ENCODE measurements at places on chromosomes 7 and 10.

GRCh38 chr10:26112532-26112931, 104.0 kb upstream of the GAD2 start:
- DNase-seq: no peak

GRCh38 chr10:3420527-3421469, 248.2 kb upstream of the PITRM1 start:
- no peak for DNase-seq

DNA sequence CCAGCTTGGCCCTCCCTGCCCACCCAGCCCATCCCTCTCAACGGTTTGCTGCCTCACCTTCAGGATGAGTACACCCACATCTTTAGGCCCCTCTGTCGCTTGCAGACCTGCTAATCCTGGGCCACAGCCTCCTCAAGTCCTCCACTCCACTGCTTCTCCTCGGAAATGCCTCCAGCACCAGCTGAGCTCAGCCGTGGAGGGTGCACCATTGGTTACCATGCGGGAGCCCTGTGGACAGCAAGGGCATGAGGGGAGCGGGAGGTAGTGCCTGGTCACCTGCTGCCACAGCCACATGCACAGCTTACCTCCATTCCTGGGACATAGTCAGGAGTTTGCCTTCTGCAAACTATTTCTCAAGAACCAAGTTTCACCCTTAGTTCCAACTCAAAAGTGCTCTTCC, 286.3 kb upstream of the ZMIZ1 start:
- no peak for DNase-seq

- DNase-seq: no peak
These were observed 248.8 kb upstream of the NEBL start for GRCh38 chr10:21145751-21146435.

DNA sequence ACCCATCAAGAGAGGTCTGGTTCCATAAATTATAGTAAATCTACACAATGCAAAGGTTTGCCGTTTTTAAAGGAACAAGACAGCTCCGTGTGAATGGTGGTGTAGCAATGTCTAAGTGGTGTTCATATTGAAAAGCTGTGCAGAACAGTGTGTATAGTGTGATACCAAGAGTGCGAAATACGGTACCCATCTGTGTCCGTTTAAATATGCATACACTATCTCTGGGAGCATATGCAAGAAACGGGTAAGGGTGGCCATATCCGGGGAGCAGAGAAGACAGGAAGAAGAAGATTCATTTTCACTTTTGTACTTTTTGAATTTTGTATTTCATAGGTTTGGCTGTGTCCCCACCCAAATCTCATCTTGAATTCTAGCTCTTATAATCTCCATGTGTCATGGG, 102.0 kb downstream of the CCDC3 start:
- no peak for DNase-seq

GRCh38 chr7:20454202-20454601, 123.5 kb downstream of the ITGB8 start:
- no peak for DNase-seq

DNA sequence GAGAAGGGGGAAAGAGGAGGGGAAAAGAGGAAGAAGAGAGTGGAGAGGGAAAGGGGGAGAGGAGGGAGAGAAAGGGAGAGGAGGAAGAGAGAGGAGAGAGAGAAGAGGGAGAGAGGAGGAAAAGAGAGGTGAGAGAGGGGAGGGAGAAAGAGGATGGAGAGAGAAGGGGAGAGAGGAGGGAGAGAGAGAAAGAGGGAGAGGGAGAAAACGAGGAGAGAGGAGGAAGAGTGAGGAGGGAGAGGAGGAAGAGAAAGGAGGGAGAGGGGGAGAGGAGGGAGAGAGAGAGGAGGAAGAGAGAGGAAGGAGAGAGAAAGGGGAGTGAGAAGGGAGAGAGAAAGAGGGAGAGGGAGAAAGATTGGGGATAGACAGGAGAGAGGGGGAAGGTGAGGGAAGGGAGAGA, 197.6 kb upstream of the FOXK1 start:
- DNase-seq: no peak

DNA sequence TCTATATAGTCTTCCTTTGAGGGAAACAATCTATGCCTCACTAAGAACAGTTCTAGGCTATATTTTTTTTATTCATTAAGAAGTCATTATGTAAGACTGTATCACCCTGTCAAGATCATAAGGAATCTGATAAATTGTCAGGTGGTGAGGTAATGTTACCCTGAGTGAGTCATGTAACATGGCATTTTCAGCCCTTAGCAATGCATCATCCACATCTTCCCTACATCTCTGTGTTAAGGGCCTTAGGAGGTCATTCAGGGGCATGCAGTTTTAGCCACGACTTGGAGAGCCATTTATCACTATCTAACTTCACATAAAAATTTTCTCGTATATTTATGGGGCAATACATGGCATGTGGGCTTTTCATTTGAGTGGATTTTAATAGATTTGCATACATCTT, 924.5 kb upstream of the MBL2 start:
- DNase-seq: no peak

- peak; percentile 20 for DNase-seq
These were observed 58.4 kb upstream of the PCGF5 start for GRCh38 chr10:91162050-91162494.

DNA sequence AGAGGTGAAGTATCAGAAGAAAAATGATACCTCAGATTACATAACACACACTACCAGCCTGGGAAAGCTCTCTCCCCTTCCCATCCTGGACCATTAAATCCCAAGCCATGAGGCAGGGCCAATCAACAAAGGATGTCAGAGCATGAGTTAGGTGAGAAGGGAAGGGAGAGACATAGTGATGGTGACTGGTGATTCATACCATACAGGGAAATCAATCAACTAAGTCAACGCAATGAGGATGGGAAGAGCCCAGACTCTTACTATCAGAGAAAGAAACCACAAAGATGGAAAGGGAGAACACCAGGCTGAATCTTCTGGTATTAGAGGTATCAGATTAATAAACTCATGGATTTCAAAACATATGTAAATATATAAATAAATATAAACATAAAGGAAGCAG, 185.4 kb downstream of the KMT2E start:
- no peak for DNase-seq

GRCh38 chr10:95262763-95263518, 27.9 kb downstream of the PDLIM1 start:
- no peak for DNase-seq

- no peak for DNase-seq
These were observed 147.1 kb downstream of the PHF14 start for GRCh38 chr7:11120675-11121220.

DNA sequence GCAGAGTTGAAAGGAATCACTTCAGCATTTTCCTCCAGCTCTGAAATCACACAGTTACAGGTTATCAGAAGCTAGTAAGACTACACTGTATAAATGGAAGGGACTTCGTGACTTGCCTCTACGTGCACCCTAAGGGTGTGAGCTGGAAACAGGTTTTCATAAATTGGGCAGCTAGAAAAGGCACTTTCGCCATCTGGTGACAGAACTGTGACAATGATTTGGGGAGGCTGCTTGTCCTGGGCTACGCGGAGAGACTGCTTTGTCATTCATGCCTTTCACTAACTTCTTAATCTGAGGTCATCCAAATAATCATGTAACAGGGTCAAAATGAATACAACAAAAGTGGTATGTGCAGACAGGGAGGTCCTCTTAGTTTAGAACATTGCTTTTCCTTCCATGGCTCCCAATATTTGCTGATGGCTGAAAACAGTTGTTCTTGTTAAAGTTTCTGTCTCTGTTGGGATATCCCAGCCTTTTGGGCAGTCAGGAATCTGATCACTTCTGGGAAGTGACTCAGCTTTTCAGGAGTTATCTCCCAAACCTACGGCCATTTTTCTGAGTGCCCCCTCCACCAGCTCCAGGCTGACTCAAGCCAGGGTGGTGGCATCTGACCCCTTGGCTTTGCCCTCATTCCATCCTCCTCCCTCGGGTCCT, 17.8 kb downstream of the VWC2 start:
- peak; percentile 12 for DNase-seq

- peak; percentile 12 for DNase-seq
These were observed 731.1 kb downstream of the ZWINT start for GRCh38 chr10:55629793-55630490.

- no peak for DNase-seq
These were observed 400.1 kb downstream of the SORCS1 start for GRCh38 chr10:106764360-106764759.

DNA sequence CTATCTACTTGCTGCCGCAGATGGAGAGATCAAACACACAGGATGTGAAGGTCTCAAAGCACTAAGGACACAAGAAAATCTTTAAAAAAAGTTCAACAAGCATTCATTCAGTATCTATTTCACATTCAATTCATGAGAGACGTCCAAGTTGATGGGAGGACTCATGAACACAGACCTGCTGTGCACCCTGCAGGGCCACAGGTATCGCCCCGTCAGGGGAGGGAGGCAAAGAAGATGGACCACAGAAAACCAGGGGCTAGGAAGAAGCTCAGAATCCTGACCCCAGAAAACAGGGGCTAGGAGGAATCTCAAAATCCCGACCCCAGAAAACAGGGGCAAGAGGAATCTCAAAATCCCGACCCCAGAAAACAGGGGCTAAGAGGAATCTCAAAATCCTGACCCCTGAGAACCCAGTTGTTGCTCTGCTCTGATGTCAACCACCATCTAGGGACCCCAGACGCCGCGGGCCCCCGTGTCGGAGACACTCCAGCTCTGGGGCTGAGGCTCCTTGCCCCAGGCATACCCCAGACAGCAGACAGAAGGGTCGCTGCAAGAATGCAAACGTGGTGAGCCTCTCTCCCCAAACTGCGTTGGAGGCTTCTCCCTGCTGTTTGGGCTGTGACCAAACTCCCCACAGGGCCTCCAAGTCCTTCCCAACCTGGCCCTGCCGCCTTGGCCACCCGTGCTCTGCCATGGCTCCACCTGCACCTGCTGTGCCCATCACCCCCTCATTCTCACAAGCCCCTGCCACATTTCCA, 197.6 kb downstream of the DIP2C start:
- DNase-seq: no peak

DNA sequence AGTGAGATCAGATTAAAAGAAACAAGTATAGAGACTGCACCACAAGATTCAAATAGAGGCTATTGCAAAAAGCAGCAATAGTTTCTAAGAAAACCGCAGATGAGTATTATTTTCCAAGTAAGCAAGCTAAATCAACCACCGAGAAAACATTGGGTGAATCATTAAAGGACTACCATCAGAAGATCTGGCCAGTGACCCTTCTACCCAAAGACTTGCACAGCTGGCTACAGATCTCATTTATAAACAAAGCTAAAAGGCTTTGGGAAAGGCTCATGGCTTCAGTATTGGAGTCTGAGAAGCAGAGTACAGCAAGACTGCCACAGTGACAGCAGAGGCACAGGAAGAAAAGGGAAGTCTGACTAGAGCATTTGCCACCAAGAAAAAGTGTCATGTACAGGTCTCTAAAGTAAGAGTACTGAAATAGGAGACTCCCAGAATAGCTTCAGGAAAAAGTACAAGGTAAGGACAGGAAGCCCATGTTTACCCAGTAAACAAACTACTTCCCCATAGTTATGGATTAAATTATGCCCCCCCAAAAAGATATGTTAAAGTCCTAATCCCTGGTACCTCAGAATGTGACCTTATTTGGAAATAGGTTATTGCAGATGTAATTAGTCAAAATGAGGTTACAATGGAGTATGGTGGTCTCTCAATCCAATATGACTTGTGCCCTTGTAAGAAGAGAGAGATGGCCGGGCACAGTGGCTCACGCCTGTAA, 19.0 kb downstream of the STEAP1 start:
- DNase-seq: no peak

DNA sequence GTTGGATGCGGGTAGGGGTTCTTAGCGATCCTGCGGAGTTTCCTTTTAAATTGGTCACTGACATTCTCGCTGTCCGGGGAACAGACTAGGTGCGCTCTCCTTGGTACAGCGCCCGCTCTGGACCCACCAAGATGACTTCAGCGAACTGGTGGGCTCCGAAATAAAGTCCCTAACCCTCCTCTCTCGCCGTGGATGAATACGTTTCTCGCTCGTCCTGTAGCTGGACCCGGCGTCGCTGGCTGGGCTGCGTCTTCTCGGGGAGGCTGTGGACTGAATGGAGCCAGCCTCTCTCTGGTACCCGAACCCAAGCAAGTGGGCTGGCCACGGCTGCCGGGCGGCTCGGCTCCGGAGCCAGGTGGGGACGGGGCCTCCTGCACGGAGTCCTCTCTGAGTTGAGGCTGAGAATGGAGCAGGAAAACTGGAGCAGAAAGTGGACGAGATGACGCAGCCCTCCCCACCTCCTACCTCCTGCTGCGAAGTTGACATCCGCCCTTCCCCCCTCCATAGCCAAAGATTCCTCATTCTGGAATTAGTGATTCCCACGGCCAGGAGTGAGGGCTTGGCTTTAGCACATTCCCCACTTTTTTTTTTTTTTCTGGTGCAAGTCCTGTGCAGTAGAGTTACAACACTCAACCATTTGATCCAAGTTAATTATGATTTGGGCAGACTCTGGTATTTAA, 1.5 kb downstream of the UNC5B start:
- no peak for DNase-seq

GRCh38 chr7:95527033-95527775, 41.5 kb downstream of the ASB4 start:
- peak; percentile 66 for DNase-seq

DNA sequence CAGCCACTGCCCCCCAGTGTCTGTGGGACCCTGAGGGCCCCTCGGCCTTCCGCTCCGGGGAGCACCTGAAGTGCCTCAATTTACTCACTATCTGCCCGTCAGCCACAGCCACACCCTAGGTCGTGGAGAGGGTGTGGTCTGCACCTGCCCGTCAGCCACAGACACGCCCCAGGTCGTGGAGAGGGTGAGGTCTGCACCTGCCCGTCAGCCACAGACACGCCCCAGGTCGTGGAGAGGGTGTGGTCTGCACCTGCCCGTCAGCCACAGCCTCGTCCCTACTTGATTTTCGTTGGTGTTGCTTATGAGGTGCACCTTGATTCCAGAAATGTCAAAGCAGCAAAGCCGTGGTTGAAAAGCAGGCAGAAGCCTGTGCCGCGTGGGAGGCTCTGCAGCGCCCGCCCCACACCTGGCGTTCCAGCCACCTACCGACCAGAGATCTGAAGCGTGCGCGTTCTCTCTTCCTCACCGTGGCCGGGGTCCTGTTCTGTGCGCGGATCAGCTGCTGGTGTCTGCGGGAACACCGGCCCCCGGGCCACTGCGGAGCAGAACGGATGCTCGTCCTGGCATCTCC, 101.6 kb downstream of the DYNC2I1 start:
- no peak for DNase-seq

GRCh38 chr7:36312064-36312914, 77.4 kb upstream of the ANLN start:
- no peak for DNase-seq

DNA sequence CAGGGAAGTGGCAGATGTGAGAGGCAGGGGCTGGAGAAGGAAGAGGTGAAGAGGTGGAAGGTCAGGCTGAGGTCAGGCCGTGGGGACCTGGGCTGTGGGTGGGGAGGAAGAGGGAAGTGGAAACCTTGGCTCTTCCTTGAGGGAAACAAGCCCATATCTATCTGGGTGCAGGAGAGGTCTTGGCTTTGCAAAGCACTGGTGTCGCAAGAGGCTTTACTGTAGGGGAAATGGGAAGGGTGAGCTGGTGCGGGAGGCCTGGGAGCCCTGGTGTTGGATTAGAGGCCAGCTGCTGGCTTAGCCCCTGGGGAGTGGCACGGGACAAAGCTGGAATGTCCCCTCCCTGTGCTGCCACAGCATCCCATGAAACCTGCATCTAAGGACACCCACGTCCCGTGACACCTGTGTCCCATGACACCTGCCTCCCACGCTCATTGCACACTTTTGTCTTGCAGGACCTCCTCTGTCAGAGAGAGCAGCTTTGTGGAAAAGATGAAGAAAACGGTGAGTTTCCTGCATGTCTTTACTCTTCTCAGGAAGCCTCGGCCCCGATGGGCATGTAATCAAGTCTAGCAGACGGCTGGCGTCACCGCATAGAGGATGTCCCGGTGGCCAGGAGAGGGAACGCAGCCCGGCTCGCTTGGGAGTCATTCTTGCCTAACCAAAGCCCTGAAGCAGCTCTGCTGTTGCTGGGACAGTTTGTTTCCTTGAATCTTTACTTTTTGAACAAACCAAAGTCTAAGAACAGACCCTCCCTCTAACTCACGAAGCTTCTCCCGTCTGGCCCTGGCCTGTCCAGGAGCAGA, 22.2 kb downstream of the TMEM120A start:
- peak; percentile 53 for DNase-seq

All from suppressor macrophage treated with lipopolysaccharide for 4 hours (primary cell).